ENCODE measurements at places on chromosomes 7 and 10.

DNA sequence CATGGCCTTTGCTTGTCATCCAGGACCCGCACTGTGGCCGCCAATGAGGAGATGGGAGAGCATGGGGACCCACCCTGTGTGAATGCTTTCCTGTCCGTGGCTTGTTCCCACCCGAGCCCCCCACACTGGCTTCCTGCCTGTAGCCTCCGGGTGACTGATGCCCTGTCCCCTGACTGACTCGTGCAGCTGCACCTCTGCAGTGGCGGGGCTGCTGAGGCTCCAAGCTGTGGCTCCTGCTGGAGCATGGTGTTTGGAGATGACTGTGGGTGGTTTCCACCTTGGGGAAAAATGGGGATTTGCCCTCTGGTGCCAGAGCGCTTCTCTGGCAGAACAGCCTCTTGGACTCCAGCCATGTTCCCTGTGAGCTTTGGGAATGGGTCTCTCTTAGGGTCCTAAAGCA is 2.1 kb downstream of the CAMK1D start:
- no peak for DNase-seq

- DNase-seq, result no peak
Measured at GRCh38 chr10:128007971-128008370, 101.1 kb downstream of the PTPRE start.

DNA sequence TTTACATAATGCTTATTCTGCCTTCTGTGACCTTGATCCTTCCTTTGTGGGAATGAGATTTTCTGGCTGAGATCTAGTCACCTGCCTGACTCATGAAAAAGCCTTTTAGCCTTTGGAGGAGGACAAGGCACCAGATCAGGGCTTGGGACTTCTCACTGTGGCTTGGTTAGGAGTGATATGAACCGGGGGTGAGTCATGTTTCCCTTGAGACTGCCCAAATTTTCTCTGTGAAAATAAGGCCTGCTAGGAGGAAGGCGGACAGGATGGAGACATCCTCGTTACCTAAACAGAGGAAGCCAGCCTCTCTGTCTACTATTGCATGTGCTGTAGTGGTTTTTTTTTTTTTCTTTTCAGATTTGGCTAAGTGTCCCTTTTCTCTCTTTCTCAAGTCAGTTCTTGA is 57.8 kb downstream of the EVX1 start:
- DNase-seq, result no peak

DNA sequence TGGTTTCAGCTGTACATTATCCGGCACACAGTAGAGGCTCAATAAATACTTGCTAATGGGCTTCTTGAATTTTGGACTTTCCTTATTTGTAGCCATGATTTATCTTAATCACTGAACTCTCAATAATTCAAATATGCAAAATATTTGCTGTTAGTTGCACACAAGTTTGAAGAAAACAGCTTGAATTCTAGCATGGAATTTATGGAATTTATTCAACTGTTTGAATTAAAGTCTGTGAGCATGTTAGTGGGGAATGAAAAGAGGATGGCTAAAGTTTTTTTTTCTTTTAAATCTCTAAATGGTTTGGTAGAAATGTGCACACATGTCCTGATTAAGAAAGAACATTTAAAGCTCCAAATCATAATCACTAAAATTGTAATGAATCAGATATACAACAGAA is 42.5 kb downstream of the SIRT1 start:
- DNase-seq, result no peak

GRCh38 chr7:78662939-78663338 is 790.5 kb downstream of the MAGI2 start:
- no peak for DNase-seq

- no peak for DNase-seq
Measured at GRCh38 chr10:91415816-91416215, 5.7 kb downstream of the HECTD2 start.

DNA sequence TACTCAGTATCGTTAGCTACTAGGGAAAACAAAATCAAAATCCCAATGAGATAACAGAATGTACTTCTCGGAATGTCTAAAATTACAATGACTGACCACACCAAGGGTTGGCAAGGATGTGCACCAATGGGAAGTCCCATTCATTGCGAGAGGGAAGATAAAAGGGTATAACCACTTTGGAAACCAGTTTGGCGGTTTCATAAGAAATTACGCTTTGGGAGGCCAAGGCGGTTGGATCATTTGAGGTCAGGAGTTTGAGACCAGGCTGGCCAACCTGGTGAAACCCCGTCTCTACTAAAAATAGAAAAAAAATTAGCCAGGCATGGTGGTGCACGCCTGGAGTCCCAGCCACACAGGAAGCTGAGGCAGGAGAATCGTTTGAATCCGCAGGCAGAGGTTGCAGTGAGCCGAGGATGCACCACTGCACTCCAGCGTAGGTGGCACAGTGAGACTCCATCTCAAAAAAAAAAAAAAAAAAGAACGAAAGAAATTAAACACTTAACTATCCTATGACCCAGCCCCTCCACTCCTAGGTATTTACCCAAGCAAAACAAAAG is 7.6 kb downstream of the HACD1 start:
- DNase-seq, result no peak

DNA sequence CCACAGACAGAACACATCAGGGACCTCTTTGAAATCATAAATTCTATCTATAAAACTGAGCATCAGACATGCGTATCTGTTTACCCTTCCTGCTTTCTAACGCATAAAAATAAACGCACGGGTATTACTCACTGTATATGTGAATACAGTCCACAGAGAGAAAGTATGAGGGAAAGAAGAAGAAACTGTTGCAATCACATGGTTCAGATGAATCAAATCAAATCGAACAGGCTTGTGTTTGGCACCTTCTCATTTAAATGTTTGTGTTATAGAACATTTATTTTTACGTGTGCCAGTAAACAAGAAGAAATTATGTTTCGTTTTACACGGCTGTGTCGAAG is 322.0 kb downstream of the FRMD4A start:
- no peak for DNase-seq

DNA sequence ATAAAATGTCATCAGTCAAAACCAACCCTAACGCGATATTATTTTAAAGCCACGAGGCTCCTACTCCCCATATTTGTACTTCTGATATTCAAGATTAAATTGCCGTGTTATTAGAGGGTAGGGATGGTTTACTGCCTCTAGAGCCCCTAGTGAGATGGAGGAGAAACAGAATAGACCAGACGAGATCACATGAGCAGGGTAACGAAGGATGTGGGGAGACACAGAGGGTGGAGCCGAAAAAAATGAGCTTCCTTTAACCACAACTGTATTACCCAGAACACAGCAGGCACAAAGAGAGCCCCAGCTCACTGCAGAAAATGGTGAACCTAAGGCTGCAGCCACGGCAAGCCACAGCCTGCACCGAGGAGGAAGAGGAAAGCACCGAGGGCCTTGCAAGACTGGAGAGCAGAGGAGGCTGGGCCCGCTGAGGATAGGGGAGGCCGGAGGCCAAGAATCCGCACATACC is 14.3 kb downstream of the ZC3HAV1 start:
- DNase-seq, result no peak

Data from GM04504 (cell line).